HFFc6 (cell line): ENCODE measurements at places on chromosomes 6 and 20.

- peak; percentile 75 for DNase-seq
These were observed 5.8 kb upstream of the BFSP1 start for GRCh38 chr20:17536944-17537444.

GRCh38 chr6:73528897-73529296 lies 8.1 kb upstream of the EEF1A1 start:
- DNase-seq = no peak

DNA sequence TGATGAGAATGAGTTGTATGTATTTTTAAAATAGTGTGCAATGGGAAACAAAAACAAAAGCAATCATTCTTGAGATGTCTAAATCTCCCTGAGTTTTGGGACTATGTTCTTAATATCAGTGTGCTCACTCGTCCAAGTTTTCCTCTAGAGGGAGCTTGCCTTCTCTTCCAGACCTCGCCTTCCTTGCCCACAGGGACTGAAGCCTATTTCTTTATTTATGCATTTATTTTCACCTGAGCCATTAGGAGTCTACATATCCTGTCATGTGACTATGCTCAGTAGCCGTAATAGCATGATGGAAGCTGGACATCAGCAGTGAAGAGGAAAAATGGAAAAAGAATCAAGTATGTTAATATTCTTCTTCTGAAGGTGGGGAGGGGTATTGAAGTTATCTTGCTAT lies 131.2 kb downstream of the SH3BGRL2 start:
- peak; percentile 7 for DNase-seq

DNA sequence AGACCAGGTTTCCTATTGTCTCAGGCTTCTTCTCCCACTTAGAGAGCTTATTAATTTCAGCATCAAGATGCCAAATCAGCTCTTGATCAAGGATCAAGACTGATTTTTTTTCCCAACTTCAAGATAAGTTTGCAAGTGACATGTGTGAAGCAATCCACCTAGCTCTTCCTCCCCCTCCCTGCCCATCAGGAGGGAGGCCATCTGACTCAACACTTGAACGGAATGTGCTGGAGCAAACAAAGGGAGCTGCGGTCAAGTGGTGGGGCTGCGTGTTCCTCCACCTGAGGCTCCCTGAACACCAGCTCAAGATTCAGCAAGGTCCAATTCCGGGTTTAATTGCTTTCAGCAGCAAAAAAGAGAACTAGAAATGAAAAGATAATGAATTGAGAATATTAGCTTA lies 38.7 kb downstream of the TTI1 start:
- no peak for DNase-seq

- no peak for DNase-seq
These were observed 25.5 kb downstream of the BANF2 start for GRCh38 chr20:17725094-17725835.

DNA sequence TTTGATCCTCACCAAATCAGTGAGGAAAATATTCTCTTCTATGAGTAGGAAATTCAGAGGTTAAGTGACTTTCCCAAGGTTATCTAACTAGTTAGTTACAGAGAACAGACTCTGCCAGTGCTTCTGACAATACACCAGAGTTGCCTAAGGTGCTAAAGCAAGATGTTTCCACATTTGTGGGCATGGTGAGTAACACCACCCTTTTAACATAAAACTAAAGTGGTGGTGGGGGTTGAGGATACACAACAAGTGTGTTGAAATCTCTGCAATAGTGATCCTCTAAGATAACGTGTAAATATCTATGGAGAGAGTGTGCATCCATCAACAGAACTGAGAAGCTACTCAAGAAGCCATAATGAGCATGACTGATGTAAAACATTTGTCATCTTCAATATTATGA lies 11.7 kb downstream of the VNN2 start:
- DNase-seq = no peak

DNA sequence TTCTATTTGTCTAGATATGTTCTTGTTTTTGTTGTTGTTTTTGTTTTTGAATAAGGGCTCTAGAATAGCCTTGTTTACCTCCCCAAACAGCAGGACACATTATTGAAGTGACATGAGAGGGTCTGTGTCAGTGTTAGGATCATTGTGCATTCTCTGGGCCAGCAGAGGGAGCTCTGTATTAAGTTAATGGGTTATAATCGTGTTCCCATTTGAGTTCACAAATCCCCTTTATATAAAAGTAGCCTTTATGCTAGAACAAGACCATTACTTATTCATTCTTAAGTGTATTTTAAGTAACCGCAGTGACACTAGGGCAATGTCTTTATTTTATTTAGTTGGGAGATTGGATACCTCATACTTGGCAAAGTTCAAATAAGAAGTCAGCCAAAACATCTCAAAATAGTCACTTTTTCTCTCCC lies 44.8 kb downstream of the STK4 start:
- peak; percentile 69 for DNase-seq

GRCh38 chr6:19906171-19906570 lies 69.0 kb downstream of the ID4 start:
- no peak for DNase-seq

- peak; percentile 22 for DNase-seq
These were observed 789.2 kb upstream of the SLC35B3 start for GRCh38 chr6:9224539-9224938.

DNA sequence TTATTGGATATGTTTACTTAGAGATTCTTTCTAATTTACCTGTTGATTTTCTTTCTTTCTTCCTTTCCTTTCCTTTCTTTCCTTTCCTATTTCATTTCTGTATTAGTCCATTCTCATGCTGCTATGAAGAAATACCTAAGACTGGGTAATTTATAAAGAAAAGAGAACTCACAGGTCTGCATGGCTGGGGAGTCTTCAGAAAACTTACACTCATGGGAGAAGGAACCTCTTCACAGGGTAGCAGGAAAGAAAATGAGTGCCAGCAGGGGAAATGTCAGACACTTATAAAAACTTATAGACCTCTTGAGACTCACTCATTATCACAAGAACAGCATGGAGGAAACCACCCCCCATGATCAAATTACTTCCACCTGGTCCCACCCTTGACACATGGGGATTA lies 40.8 kb downstream of the HDAC2 start:
- DNase-seq = no peak

DNA sequence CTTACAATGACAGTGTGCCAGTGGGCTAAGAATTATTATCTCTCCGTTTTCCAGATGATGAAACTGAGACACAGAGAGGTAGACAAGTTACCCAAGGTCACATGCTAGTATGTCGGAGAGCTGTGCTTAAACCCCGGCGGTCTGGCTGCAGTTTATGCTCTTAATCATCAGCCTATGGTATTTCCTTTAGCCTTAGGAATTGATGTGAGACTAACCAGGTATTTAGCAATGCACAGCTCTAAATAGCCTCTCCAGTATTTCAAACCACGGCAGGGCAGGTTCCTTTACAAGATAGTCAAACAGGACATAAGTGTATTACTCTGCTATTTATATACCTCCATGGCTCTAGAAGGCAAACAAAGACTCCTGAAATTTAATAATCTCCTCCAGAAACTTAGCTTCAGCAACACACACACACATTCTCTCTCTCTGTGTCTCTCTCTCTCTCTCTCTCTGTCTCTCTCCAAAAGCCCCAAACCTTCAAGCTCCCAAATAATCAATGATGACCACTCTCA lies 142.0 kb upstream of the ZNF217 start:
- DNase-seq = peak; percentile 86

- DNase-seq = no peak
These were observed 86.7 kb upstream of the NEDD9 start for GRCh38 chr6:11318835-11319813.

DNA sequence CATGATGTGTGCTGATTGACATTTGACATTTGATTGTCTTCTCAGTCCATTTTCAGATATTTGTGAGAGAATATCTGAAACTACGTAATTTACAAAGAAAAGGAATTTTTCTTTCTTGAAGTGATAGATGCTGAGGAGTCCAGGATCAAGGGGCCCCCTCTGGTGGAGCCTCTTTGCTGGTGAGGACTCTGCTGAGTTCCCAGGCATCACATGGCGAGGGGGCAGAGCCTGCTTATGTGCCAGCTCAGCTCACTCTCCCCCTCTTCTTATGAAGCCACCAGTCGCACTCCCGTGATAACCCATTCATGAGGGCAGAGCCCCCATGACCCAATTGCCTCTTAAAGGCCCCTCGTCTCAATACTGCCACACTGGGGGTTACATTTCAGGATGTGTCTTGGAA lies 91.3 kb downstream of the RPP40 start:
- no peak for DNase-seq

GRCh38 chr20:15889514-15890256 lies 683.6 kb downstream of the KIF16B start:
- no peak for DNase-seq

DNA sequence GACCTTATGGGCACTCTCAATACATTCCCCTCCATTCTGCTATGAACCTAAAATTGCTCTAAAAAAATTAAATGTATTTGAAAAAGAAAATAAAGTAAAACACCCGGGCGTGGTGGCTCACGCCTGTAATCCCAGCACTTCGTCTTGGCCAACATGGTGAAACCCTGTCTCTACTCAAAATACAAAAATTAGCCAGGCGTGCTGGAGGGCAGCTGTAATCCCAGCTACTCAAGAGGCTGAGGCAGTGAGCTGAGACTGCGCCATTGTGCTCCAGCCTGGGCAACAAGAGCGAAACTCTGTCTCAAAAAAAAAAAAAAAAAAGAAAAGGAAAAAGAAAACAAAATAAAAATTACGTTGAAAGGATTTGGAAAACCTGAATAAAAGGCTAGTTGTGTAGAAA lies 60.5 kb downstream of the CD164 start:
- DNase-seq = no peak

- DNase-seq = no peak
These were observed 26.3 kb downstream of the CDH26 start for GRCh38 chr20:59984541-59984940.

DNA sequence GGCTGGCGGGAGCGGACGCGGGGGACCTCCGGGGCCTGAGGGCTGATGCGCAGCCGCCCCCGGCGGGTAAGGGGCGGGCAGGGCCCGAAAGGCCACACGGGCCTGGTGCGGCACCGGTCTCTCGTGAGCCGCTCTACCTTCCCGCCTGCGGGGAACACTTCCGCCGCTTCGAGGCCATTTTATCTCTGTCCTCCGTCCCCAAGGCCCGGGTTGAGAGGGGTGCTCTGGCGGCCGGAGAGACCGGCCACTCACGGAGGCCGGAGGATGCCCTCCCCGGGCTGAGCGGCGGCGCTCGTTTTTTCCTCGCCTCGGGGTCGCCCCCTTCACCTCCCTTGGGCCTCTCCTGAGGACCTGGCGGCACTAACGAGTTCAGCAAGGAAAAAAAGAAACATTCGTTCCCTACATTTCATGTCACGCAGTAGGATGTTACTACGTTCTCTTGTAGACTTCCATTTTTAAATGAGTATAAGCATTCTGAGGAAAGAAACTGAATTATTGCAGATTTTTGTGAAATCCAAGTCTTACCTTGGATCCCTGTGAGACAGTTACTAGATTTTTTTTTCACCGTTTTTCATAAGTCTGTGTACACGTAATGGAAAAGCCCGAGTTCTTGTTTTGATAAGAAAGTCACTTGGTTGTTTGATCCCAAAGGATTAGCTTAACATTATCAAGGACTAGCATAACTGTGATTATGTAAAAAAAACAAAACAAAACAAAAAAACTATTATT lies 575 bp downstream of the WTAP start:
- peak; percentile 10 for DNase-seq

DNA sequence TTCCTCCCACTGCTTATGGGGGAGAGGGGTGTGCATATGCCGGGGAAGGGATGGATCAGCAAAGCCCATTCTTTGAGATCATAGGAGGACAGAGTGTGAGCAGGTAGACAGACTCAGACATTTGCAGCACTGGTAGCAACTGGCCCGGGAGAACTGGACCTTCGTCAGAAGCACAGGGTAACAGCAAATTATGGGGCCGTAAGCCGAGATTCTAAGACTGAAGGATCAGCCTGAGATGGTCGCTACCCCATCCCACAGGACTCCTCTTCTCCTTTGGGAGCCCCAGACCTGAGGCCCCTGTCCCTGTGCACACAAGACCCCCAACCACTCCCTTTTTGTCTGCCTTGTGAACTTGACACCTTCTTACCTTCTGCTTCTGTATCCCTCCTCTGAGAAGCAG lies 106.5 kb downstream of the TOX2 start:
- DNase-seq = no peak

DNA sequence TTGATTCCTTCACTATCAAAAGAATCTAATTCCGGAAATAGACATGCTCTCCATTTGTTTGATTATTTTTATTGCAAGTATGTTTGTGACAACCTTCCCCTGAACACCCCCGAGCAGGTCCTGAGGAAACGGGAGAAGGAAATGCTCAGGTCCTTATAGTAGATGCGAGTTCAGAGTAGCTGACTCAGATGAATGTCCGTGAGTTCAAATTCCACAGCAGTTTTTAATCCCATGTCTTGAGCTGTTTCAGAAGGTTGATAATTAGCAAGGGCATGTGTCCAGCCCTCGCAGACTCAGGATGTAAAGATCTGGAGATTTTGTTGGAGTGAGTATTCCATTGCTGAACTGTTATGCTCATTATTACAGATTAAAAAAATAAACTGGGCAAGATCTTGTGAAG lies 169.3 kb downstream of the BCAS1 start:
- DNase-seq = peak; percentile 87

- DNase-seq = no peak
These were observed 16.3 kb downstream of the GPX5 start for GRCh38 chr6:28541996-28542395.

DNA sequence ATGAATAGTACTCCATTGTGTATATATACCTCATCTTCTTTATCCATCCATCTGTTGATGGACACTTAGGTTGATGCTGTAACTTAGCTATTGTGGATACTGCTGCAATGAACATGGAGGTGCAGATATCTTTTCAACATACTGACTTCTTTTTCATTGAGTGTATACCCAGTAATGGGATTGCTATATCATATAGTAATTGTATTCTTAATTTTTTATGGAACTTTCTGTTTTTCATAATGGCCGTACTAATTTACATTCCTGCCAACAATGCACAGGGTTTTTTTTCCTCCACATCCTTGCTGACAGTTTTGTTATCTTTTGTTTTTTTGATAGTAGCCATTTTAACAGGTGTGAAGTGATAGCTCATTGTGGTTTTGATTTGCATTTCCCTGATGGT lies 5.2 kb downstream of the CCN2 start:
- DNase-seq = no peak

DNA sequence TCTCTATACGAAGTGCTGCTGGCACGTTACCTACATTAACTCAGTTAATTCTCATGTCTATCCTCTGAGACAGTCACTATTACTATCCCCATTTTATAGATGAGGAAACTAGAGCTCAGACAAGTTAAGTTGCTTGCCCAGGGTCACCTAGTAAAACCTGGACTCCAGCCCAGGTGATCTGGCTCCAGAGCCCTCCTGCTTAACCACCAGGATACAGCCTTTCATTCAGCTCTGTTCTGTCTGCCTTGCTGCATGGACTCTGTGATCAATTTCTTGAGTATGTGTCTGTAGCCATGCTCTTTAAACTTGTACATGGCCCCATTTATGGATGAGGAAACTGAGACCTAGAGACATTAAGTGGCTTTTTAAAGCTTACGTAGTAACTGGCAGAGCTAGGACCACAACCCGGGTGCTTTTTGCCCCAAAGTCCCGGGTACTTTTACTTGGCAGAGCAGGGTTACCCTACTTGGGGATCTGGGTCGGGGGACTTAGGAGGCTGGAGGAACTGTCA lies 4.7 kb downstream of the CDKN1A start:
- DNase-seq = no peak

- no peak for DNase-seq
These were observed 96.6 kb upstream of the B3GAT2 start for GRCh38 chr6:71053475-71053874.
